GM23248 (cell line): ENCODE measurements at places on chromosomes 7 and 10. TPM values are rescaled to one million over a fixed set of nuclear protein-coding genes. Genes with fewer than 3 reads are reported as not detected.

TMEM213 gene
- not detected in 2 replicates for total RNA-seq

PI4K2A gene
- 23.1 and 28.7 TPM in 2 replicates for total RNA-seq

CRYGN gene
- total RNA-seq, result not detected in 2 replicates

PLEKHS1 gene
- total RNA-seq, result 0.38 TPM in 1 of 2 replicates, not detected in the other

SLC25A40 gene
- 4.2 and 19.0 TPM in 2 replicates for total RNA-seq

CDNF gene
- total RNA-seq, result 0.32 and 1.0 TPM in 2 replicates

OPALIN gene
- not detected in 2 replicates for total RNA-seq

OR2A5 gene
- total RNA-seq, result not detected in 2 replicates

SSBP1 gene
- total RNA-seq, result 76.8 and 113 TPM in 2 replicates

PON1 gene
- total RNA-seq, result not detected in 2 replicates

SUV39H2 gene
- 14.6 and 21.8 TPM in 2 replicates for total RNA-seq

KIAA1217 gene
- total RNA-seq, result 4.7 and 5.4 TPM in 2 replicates

ASL gene
- total RNA-seq, result 66.1 and 81.0 TPM in 2 replicates

CHN2 gene
- 1.5 TPM in 1 of 2 replicates, not detected in the other for total RNA-seq

MDFIC gene
- total RNA-seq, result 50.3 and 53.1 TPM in 2 replicates

SPDYE16 gene
- not detected in 2 replicates for total RNA-seq
